Naive B cell (primary cell): ENCODE measurements at places on chromosomes 5 and 9.

DNA sequence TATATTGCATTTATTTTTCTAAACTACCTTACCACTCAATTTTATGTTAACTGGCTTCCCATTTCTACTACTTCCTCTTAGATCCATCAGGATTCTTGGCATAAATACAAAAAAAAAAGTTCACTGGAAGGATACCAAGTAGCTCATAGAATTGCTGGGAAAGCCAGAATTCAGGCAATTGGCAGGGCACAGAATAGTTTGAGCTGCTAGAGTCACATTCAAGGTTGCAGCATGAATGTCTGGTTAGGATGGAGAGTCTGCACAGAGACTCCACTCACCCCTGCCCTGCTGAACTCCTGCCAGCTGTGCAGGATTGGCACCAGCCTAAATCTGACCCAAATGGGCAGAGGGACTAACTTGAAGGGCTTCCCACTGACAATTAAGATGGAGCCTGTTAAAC is 4.9 kb upstream of the AMACR start:
- no peak for DNase-seq

DNA sequence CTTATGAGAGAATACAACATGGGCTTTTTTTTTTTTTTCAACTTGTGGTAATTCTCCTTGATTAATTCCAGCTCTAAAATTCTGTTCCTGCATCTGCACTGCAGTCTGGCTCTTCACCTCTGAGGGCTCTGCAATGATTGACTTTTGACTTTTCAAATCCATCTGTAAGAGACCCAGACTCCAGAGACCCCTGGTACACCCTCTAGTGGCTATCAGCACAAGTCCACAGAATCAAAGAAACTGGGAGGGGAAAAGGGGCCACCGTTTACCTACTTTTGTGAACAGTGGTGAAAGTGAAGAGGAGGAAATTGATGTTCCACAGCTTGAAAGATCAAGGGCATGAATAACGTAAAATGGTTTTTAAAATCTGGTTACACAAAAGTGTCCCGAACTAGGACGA is 151.6 kb downstream of the SLIT3 start:
- no peak for DNase-seq

GRCh38 chr9:107688728-107689127 is 199.2 kb upstream of the KLF4 start:
- DNase-seq: no peak

GRCh38 chr9:99178912-99179872 is 42.5 kb downstream of the ALG2 start:
- DNase-seq: no peak

DNA sequence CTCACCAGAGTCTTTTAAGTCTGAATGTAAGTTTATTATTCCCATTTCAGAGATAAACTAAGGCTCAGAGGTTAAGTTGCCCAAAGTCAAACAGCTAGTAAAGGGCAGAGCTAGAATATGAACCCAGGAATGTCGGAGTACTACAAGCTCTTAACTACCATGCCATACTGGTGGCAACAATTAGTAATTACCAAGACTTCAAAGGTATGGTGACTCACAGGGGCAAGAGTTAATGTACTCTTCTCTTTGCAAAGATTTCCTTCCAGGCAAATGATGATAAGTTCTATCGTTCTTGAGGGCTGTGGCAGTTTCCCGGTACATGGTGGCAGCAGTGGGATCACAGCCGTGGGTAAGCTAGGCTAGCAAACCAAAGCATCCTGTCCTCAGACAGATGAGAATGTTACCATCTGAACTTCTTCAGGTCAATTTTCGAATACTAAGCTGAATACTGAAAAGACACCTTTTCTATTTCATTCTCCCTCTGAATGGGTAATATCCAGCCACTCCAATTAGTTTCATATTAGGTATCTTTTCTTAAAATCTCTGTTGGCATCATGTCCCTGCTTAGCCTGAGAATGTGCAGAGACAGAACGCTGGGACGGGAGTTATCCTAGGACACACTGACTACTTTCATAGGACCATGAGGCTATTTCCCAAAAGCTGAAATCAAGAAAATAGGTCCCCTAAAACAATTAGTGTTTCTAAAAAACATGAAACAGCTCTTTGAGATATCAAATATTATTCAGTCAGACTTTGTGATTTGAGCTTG is 117.0 kb upstream of the NR5A1 start:
- DNase-seq: no peak

GRCh38 chr5:14793851-14794250 is 77.7 kb downstream of the ANKH start:
- no peak for DNase-seq

- DNase-seq: no peak
Observed at GRCh38 chr5:34552686-34553085, 103.4 kb upstream of the RAI14 start.

DNA sequence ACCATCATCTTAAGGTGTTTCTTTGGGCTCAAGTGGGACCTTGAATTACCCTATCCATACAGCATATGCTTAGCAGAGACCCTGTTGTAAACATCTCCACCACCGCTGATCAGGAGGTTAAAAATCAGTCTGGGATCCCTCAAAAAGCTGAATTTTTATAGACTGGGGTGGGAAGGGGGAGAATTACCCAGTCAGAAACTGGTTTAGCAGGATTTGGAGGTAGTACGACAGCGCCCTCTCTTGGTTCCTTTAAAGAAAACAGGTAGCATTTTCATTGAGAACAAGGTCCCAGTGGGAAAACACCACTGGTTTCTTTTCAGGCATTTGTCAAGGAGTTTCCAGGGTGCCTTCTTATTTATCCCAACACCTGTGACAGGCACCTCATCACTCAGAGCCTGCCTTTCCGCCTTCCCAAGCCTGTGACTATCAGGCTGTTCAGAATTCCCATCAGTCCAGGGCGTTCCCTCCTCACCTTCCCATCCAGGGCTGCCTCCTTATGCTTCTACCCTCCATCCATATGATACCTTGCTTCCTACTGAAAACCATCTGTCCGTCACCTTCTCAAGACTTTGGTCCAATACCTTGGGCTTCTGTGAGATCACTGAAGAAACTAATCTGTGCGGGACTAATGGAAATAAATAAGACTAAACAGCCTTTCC is 203.8 kb upstream of the RAI14 start:
- no peak for DNase-seq

DNA sequence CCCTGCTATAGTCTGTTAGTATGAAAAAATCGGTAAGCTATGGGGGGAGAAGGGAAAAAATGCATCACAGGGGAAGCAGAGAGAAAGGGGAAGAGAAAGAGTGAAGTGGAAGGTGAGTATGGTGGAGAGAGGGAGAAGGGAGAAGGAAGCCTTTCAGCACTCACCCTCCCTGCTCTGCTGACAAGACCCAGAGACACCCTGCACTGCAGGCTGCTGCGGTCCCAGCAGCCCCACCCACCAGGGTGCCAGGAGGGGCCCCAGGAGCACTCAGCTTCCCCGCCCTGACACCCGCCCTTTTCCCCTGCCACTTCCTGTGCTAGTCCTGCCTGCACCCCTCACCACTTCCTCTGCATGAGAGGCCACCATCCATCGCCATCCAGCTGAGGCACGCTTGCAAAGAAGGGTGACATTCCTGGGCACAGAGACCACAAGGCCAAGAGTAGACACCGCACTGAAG is 12.7 kb downstream of the STK10 start:
- DNase-seq: peak; percentile 70

- no peak for DNase-seq
Observed at GRCh38 chr5:5826911-5827310, 404.4 kb downstream of the ICE1 start.

GRCh38 chr9:127051881-127052595 is 70.4 kb downstream of the ANGPTL2 start:
- no peak for DNase-seq

DNA sequence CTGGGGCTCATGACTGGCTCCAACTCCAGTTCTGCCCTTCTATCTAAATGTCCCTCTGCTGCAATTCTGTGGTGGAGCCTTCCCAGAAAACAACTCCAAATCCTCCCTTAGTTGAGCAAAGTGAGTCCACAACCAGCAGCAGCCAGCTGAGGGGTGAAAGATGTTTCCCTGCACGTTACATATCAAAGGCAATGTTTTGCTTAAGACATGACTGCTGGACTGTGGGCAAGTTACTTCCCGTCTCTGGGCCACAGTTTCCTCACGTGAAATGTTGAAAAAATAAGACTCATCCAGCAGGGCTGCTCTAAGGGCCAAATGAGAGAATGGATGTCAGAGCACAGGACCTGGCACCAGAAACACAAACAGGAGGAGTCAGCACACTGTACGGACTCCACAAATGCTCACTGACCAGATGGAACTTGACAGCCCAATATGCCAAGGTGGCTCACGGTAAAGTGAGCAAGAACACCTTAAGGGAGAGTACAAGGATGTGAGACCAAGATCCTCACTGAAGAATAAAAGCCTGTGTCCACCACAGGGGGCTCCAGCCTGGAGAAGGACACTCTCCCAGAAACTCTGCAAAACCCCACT is 138.4 kb upstream of the ABCA1 start:
- no peak for DNase-seq

GRCh38 chr9:6681957-6682501 is 36.5 kb upstream of the GLDC start:
- DNase-seq: no peak
